NCI-H1092 treated with DMSO at 0.1 percent for 48 hours (cell line): ENCODE measurements at places on chromosomes 13 and 19.

GRCh38 chr13:67128136-67128535, 102.0 kb downstream of the PCDH9 start:
- DNase-seq = no peak

DNA sequence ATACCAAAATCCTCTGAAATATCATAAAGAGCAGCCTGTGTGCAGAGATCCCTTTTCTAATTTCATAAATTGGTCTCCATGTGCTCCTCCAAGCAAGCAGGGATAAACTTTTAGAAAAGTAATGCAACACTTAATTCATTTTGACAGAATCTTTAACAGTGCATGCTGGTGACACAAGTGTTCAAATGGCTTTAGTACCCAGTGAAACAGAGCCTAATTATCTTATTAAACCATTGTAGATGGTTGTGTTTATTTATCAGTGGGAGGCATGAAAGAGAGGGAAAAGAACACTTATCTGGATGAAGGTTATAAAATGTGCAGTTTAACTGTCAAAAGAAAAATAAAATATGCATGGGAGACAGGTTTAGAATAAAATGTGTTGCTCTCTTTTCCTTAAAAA, 945.0 kb upstream of the PCDH20 start:
- peak; percentile 50 for DNase-seq

- DNase-seq = no peak
These were observed 25.3 kb upstream of the DOCK9 start for GRCh38 chr13:99003186-99003585.

DNA sequence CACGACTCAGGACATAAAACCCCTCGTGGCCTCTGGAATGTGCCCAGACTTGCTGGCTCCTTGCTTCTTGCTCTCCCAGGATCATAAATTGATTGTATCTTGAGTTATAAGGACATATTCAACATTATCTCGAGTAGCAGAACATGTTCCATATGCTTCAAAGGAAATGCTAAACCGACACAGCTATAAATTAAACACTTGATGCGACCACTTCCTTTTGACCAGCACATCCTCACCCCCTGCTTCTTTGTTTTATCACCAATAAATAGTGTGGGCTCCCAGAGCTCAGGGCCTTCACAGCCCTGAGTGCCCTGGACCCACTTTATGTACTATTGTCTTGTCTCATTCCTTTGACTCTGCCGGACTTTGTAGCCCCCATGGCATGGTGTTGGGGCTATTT, 157.0 kb upstream of the PABPC3 start:
- no peak for DNase-seq

DNA sequence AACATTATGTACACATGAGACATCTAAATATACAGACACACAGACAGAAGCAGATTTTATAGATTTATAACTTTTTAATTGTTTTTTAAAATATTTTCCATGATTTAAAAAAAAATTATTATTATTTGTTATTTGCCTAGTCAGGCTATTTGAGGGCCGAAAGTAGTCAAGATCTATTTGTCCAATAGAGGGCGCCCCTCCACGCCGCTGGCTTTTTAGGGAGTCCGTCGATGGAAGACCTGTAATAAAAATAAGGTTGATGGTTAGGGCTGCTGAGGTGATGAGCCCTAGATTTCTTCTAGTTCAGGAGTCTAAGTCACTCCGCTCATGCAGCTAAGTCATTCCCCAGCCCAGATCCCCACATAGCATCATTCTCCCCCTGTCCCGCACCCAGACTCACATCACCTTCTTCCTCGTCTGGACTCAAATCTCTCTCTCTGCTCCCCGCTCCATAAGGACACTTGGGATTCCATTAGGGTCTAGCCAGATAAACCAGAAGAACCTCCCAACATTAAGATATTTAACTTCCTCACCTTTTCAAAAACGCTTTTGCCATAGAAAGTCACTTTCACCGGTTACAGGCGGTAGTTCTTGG, 33.9 kb upstream of the CEACAM21 start:
- DNase-seq = no peak

DNA sequence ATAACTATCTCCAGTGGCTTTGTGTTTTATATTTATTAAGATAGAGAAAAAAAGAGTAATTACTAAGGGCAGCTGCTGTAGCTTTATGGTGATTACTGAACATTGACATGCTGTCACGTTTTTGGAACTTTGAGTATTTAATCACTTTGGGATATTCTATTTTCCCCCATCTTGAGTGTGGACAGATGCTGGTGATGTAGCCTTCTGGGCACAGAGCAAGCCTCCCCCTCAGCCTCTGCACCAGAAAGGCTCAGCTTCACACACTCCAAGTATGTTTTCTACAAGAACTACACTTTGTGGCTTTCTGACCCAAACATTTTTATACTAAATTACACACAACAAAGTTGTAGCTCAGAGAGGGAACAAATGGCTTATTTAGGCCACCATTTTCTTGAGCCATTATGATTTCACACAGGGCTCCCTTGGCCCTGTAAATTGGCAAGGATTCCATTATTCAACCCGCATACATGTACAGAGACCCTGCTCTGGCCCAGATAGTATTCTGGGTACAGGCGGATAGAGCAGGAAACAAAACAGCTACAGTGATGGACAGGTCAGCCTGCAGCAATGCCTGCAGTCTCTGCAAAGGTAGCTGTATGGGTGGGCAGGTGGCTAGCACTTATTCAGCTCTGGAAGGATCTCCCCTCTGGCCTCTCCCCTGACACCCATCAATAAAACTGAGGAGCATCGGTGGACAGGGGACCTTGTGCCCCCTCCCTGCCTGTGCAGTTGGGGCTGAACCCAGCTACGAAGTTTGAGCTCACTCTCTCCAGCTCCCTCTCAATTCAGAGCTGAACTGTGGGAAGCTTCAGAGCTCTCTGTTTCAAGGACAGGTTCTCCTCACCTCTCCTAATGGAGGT, 1.3 kb downstream of the ALOX5AP start:
- no peak for DNase-seq

DNA sequence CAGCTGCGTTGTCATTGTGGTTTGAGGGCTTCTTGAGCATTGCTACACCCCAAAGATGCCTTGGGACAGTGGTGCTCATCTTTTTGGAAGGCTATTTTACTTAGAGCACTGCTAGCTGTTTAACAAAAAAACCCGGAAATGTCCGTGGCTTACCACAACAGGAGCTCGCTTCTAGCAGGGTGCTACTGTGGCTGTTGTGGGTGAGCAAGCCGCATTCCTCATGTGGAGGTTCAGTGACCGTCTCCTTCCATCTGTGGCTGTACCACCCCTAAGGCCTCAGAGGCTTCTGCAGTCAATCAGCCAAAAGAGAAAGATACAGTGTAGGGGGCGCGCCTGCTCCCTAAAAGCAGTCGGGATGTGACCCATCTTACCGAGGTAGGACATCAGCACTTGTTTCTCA, 1004.2 kb downstream of the UQCRFS1 start:
- no peak for DNase-seq

GRCh38 chr13:44489751-44490150, 86.4 kb downstream of the TSC22D1 start:
- DNase-seq = no peak

- DNase-seq = no peak
These were observed 4.2 kb upstream of the ZNF486 start for GRCh38 chr19:20162821-20163220.

- DNase-seq = no peak
These were observed 314.8 kb downstream of the PCDH17 start for GRCh38 chr13:57946361-57946760.

- DNase-seq = no peak
These were observed 116.6 kb downstream of the KL start for GRCh38 chr13:33132644-33133440.

DNA sequence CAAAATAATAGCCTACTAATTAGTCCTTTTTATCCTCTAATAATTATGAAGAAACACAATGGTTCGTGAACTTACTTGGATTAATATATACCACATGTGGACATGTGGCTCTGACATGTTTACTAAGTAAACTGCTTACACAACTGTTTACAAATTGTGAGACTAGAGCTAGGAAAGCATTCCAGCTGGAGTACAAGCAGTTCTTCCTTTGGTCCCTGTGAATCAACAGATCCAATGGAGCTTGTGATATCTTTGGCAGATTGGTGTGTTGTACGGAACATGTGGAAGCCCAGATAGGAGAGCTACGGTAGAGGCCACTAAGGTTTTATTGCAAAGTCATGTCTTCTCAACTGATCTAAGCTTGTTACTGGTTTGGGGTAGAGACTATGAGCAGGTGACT, 145.5 kb upstream of the SPRY2 start:
- DNase-seq = no peak

DNA sequence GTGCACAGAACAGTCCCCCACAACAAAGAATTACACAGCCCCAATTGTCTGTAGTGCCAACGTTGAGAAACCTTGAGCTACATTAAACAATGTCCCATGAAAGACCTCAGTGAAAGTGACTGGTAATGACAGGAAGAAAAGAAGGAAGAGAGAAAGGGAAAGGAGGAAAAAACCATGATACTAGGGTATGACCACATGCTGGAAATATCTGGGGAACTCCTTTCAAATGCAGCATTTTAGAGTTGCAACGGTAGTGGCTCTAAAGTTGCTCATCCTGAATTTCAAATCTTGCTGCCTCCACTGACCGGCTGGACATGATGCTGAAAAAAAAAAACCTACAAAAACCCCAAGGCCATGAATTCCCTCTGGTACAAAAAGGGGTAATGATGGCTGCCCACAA, 26.5 kb downstream of the FPR3 start:
- DNase-seq = no peak

DNA sequence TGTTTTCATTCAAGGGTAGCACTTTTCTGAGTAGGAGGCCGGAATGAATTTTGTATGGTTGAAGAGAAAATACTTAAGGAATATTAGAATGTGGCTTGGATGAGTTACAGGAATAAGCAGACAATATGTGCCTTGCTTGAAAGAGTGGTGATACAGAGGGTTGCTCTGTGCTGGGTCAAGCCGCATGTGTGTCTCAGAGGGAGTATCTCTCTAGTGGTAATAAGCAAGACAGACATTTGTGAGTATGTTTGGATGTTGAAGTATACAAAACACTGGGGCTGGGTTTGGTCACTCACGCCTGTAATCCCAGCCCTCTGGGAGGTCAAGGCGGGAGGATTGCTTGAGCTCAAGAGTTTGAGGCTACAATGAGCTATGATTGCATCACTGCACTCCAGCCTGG, 103.9 kb downstream of the LMO7 start:
- DNase-seq = no peak

DNA sequence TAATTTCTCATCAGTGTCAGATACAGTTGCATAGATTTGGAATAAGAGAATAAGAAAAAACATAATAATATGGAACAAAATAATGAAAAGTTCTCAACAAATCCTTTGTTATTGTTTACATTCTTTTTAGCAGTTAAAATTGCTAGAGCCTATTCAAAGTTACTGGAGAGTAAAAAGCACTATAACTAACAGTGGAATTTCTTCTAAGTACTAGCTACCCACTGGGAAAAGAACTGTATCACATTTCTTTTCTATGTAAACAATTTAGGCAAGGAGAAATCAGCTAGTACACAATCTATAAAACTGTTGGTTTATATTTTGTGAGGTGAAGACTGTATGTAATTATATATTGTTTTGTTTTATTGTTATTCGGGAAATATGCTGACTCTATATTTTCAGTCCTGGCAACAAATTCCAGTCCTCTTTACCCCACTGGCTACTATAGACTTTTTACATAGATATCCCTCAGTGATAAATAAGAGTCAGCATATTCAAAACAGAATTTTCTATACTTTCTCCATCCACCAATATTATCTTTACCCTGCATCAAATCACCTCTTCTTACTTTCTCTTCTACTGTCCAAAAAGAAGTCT, 222.0 kb downstream of the PCDH9 start:
- DNase-seq = no peak

DNA sequence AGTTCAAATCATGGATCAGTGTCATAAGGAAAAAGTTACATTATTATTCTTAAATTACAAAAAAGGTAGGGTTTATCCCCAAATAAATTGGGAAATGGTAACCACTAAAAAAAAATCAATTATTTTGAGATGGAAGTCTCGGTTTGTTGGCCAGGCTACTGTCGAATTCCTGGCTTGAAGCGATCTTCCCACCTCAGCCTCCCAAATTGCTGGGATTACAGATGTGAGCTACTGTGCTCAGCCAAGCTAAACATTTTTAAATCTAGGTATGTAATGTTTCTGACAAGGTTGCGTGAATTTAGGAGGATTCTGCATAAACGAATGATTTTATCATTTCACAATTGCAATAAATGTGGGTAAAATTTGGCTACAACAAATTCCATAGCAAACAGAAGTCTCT, 2.0 kb downstream of the NAA16 start:
- no peak for DNase-seq

DNA sequence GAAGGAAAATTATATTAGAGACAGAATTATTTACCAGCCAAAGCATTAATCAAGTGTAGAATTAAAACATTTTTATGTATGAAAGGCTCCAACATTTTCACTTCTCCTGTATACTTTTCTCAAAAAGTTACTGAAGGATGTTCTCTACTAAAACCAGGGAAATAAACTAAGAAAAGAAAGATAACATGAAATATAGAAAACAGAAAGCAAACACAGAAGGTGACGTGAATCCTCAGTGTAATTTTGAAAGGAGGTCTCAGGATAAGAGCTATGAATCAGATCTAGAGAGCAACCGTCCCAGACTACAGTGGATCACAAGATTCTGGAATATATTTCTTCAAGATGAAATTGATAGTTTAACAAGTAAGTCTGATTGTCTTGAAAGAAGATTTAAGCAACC, 144.5 kb downstream of the CYSLTR2 start:
- DNase-seq = no peak
